ENCODE measurements at places on chromosomes 16 and 17.

DNA sequence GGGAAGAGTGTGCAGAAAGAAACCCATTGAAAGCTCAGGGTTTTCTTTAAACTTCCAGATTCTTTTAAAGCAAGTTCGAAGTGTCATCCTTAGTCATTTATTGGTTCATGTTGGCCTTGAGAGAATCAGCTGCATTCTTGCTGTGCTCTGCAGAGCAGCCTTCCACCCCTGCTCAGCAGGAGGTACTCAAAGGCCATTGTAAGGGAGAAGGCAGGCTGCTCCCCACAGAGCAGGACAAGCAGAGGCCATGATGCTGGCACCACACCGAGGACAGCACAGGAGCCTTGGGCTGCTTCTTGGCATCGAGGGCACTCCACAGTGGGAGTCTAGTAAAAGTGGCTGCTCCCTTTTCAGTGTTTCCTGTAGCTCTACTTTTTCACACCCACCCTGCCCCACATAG, 29.6 kb downstream of the NMT1 start:
- no peak for DNase-seq

DNA sequence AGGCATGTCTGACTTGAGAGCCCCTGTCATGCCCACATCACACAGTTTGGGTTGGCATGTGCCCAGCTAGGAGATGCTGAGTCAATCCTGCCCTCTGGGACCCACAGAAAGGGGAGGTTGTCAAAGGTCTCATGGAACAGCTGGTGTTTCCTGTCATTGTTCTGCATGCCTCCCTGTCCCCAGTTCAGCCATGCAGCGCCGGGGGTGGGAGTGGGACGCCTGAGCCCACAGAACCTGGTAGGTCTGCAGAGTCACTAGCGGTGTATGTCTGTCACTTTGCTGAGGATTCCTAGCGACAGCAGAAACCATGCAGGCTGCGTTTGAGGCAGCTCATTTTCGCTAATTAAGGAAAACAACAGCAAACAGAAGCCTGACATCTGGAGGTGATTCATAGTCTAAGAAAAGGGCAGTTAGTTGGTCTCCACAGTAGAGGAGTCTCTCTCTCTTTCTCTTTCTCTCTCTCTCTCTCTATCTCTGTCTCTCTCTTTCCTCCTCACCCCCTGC, 19.6 kb upstream of the CCL1 start:
- no peak for DNase-seq

GRCh38 chr16:83901101-83901500, 2.2 kb downstream of the MLYCD start:
- no peak for DNase-seq

GRCh38 chr16:66127459-66128370, 238.8 kb upstream of the CDH5 start:
- DNase-seq = no peak

GRCh38 chr17:45186801-45187354, 25.2 kb downstream of the HEXIM2 start:
- no peak for DNase-seq

DNA sequence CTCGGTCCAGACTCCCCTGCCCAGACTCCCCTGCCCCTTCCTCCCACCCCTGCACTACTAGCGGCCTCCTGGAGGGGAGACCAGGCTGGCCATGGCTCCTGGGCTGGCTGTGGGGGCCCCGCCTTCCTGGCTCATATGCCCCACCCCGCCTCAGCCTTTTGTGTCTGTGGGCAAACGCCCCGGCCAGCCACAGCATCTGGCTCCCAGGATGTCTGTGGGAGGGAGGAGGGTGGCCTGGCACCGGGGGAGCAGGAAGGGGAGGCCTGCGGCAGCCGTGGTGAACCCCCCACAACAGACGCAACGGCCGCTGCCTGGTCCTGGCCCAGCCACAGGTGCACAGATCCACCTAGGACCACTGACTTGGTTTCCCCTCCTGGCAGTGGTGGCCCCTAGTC, 32.9 kb downstream of the BAHCC1 start:
- no peak for DNase-seq

DNA sequence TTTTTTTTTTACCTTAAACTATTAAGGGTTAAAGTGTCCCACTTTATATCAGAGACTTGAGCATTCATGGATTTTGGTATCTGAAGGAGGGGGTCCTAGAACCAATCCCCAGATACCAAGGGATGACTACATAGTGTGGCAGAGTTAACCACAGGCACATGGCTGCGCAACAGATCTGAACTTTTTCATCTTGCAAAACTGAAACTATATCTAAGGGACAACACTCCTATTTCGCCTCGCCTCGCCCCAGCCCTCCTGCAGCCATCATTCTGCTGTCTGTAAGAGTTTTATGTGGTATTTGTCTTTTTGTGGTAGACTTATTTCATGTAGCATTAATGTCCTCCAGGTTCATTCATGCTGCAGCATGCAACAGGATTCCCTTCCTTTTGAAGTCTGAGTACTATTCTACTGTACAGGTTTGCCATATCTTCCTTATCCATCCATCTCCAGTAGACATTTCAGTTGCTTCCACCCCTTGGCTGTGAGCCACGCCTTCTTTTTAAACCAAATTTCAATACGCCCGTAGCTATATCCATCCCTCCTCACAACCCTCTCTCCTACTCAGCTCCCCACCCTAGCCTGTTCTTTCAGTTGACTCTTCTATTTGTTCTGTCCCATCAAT, 53.2 kb downstream of the AMFR start:
- no peak for DNase-seq

DNA sequence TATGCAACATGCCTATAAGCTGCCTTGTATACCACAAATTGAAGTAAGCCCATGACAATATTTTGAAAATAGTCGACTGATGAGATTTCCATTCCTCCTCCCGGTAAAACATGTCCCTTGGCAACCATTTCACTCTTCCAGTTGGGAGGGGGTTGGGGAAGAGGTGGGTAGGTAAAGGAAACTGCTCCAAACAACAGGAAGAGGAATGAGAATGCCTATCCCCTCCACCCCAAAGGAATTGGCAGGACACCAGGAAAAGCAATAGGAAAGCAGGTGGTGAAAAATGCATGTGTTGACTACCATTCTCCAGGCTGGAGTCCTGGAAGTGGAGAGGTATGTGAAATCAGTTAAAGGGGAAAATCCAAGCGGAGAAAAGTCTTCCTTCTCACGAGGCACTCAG, 455.9 kb upstream of the PSMD7 start:
- DNase-seq = no peak

DNA sequence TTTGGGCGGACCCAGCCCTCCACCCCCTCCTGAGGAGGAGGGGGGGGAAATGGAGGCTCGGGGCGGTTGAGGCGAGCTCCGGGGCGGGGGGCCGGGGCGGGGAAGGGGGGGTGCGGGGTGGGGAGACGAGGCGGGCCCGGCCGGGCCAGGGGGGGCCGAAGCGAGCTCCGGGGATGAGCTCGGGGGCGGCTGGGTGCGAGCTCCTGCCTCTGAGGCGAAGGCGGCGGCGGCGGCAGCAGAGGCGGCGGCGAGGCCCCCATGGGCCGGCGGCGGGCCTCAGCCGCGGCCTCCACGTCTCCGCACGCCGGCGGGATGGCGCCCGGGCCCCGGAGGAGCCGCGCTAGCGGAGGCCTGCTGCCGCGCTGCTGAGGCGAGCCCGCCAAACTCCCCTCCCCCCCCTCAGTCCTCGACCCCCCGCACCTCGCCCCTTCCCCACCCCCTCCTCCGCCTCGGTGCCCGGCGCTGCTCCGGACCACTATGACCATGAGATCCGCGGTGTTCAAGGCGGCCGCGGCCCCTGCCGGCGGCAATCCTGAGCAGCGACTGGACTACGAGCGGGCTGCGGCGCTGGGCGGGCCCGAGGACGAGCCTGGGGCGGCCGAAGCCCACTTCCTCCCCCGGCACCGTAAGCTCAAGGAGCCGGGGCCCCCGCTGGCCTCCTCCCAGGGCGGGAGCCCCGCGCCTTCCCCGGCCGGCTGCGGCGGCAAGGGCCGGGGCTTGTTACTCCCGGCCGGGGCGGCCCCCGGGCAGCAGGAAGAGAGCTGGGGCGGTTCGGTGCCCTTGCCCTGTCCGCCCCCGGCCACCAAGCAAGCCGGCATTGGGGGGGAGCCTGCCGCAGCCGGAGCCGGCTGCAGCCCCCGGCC, 596 bp downstream of the MSL1 start:
- DNase-seq = no peak

DNA sequence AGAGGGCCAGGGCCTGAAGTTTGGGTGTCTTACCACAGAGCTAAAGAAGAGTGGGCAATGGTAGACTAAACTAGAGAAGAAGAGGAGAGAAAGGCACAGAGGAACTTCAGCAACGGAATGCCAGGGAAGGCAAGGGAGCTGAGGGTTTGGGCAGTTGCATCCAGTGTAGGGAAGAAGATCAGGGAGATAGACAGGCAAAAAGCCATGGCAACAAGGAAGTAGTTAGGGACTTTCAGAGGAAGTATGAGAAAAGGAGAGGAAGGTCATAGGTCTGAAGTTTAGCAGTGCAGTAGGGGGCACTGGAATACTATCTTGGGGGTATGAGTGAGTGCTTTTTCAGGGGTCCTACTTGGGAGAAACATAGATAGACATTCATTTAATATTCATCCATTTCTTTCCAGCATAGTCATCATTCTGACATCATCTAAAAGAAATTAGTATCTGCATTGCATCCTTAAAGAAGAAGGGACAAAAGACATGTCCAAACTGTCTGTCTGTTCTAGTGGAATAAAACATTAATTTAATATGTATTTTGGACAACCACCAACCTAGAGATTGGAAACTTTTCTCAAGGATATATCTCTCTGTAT, 2.2 kb upstream of the NF1 start:
- no peak for DNase-seq

DNA sequence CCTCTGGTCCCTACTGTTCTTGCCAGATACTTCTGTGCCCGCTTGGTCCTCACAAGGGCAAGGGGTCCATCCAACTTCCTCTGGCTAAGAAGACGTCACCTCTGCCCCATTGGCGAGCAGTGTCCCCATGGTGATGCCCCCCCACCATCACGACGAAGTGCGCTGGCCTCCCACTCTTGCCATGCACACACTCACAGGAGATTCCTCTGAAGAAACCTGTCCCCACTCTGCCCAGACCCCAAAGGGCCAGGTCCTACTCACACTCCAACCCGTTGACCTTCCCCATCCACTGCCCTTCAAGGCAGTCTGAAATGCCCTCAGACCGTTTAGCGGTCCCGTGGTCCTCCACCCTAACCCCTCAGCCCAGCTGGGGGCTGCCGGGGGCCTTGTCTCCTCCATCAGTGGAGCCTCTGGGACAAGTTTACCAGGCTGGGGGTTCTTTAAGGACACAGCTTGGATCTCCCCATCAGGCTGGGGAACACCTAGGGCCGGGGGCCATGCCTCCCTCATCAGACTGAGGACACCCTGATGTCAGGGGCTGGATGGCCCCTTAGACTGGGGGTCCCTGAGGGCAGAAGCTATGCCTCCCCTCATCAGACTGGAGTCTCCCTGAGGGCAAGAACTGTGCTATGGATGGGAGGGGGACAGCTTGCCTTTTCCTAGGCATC, 6.5 kb downstream of the NXPH3 start:
- DNase-seq = no peak

GRCh38 chr17:39335704-39336223, 65.7 kb downstream of the FBXL20 start:
- no peak for DNase-seq

DNA sequence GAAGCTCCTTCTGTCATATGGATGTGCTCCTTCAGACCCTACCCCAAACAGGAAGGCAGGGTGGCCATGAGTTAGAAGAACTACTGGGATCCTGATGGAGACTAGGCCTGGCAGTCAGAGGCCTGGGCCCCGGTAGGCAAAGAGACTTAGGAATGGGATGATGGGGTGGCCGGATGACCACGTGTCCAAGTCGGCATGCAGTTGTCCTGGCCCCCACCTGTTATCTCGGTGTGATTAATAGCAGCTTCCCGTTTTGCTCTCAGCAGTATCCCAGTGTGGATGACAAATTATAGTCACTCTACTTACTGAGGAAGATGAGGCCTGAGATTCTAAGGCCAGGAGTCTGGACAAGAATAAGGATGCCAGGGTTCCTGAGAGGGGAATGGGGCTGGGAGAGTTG, 1.5 kb downstream of the TNFSF12 start:
- DNase-seq = no peak

DNA sequence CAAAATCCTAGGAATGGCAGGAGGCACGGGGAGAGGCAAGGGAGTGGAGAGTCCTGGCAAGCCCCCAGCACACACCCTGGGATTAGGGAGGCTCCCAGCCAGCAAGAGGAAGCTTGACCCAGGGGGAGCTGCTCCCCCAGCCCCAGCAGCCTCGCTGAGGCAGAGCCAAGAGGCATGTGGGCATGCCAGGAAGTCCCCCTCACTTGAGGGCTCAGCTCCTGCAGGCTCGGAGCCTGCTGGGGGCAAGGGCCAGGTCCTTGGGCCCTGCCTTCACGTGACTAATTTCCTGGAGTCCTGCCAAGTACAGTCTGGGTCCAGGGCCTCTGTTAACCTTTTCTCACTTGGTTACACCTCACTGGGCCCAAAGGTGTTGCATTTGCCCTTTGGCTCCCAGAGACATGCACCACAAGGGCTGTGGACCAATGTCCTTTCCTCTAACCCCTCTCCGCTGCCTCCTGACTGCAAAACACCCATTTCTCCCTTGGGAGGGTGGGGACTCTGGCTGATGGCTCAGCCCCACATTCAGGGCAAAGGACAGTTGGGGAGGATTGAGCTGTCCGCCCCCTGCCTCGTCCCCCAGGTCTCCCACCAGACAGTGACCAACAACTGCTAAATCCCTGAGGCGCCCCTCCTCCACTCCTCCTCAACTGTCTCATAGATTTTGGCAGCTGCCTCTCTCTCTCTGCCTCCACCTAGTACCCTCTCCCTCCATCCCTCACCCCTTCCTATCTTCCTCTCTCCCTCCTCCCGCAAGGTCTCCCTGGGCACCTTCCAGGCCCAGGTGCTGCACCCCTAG, 4.4 kb upstream of the SLC47A2 start:
- DNase-seq = no peak

GRCh38 chr17:45950888-45951287, 48.2 kb upstream of the STH start:
- DNase-seq = no peak

GRCh38 chr17:75313941-75314551, 24.8 kb upstream of the SLC25A19 start:
- DNase-seq = no peak

DNA sequence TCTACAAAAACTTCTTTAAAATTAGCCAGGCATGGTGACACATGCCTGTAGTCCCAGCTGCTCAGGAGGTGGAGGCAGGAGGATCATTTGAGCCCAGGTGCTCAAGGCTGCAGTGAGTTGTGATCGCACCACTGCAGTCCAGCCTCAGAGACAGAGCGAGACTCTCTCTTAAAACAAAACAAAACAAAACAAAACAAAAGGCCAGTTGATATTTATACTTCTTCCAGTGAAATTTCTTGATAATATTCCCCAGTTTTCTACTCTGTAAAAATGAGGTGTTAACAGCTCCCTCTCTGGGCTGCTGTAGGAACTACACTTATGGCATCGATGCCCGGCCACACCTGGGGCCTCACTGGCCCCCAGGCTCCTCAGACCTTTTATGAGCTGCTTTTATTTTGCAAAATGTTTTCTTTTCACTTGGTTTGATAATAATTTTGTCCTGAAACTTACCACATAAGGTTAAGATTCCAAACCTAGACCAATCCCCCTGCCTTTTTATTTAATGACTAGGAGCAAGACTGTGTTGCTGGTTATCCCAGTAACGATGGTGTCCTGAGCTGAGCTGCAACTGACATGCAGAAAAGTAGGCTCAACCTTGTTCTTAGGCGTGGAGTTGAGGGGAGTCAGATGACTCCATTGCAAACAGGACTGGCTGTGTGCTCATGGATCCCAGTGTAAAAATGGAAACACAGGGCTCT, 17.6 kb downstream of the MAPK8IP3 start:
- DNase-seq = no peak

- DNase-seq = peak; percentile 20
These were observed 10.9 kb upstream of the HS3ST6 start for GRCh38 chr16:1929105-1929504.
